ENCODE measurements at places on chromosomes 3 and 15.
A peak's percentile ranks its signal among the peaks of the same experiment; 100 is the strongest.

DNA sequence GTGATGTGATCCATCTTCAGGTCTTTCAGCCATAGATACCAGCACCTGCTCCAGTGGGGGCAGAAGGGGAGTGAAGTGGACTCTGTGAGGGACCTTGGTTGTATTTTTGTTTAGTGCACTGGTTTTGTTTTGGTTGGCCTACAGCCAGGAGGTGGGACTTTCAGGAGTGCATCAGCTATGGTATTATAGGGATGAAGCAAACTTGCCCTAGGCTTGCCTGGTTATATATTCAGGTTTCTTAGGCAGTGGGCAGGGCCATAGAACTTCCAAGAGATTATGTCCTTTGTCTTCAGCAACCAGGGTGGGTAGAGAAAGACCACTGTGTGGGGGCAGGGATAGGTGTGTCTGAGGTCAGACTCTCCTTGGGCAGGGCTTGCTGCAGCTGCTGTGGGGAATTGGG, 337.3 kb upstream of the SGO1 start:
- no peak for DNase-seq

- DNase-seq: no peak
These were observed 45.6 kb upstream of the TCAIM start for GRCh38 chr3:44292947-44293346.

- no peak for DNase-seq
These were observed 8.6 kb upstream of the EBLN2 start for GRCh38 chr3:73052857-73053256.

GRCh38 chr3:63492464-63492863, 160.0 kb upstream of the SNTN start:
- no peak for DNase-seq

GRCh38 chr3:25957026-25957425, 167.1 kb downstream of the OXSM start:
- no peak for DNase-seq

DNA sequence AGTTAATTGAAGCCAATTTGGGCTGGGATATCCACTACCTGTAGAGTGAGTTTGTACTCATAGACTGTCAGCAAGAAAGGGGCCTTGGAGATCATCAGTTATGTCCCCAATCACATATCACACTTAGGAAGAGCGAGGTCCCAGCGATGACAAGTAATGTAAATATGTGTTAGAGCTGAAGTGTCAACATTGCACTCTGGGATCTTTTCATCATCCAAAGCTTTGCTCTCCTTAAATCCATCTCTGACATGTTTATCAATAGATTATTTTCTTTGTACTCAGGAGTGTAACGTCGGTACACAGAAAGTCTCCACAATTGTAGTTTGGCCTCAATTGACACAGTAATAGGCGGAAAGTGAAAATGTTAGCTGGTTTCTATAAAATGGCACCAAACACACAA, 113.7 kb upstream of the TPRG1 start:
- DNase-seq: no peak

GRCh38 chr3:17841190-17841828, 98.9 kb upstream of the TBC1D5 start:
- DNase-seq: peak; percentile 78

DNA sequence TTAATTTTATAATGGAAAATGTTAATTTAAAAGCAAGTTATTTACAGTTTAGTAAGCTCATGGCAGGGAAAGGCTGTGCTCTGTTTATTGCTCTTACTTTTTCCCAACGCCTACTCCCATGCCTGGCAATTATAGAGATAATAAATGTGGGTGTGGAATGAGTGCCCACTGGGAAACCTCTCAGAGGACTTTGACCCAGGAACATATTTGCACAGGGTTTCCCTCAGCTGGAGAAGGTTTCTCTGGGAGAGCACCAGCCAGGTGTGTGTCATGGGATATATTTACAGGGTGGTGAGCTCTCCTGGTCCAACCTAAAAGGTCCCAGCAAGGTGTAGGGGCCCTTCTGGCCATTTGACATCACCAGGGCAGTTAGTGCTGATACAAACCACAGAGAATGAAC, 27.9 kb downstream of the ZNF710 start:
- no peak for DNase-seq

- DNase-seq: no peak
These were observed 141.7 kb downstream of the NR1D2 start for GRCh38 chr3:24086617-24087404.

All from tibial nerve (tissue), 4 donors.